ENCODE measurements at places on chromosomes 2 and 18. TPM values are rescaled to one million over a fixed set of nuclear protein-coding genes. Genes with fewer than 3 reads are reported as not detected.

HOXD11 gene
- not detected for polyA plus RNA-seq

- DNase-seq = no peak
Measured at GRCh38 chr2:12335131-12335530, 381.6 kb upstream of the TRIB2 start.

DNA sequence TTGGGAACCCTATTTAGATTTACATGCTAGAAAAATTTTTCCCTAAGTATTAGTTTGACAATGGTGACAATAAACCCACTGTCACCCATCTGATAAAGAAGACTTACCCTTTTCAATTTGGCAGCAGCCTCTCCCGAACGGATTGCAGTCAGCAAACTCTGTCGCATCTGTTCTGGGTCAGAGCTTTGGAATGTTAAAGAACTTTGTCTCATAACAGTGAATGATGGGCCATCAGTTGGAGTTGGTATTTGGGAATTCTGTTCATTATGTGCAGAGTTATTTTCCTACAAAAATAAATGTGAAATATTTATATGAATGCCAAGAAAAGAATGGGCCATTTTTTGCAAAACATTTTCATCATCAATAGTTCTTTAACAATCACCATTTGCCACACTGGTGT lies 70.8 kb upstream of the GRB14 start:
- no peak for DNase-seq

- no peak for DNase-seq
Measured at GRCh38 chr2:58215429-58215828, 25.7 kb downstream of the FANCL start.

DNA sequence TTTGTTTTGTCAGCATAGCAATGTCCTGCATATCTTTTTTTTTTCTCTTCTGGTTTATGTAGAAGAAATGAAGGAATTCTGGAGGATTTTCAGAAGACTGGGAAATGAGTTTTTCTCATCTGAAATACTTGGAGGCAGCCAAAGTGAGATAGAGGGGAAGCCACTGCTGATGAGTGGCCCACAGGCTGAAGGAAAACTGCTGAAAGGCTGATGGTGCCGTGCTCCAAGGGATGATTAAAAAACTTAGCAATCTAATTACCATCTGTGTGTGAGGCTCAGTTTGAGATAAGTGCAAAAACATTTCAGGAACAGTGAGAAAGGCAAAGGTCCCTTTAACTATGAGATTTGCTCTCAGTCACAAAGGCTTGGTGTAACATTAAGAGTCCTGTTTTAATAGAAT lies 98.5 kb downstream of the EVA1A start:
- DNase-seq = no peak

HOXD12 gene
- polyA plus RNA-seq = not detected

LYG1 gene
- 2.9 TPM for polyA plus RNA-seq

STK11IP gene
- polyA plus RNA-seq = 43.8 TPM

DNA sequence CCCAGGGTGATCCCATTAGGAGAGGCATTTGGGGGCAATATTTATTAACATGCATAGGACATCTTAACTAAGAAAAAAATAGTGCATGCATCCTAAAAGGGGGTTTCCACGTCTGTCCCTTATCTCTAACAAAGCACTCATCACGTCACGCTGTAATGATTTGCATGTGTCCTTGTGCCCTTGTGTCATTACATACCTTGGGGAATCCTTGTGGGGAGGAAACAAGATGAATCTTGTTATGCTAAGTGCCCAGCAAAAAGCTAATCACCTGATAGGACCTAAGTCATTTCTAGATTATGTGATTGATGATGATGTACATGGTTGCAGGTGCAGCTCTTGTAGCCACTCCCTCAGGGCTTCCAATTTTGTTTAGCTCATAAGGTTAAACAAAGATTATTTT lies 250.9 kb downstream of the FBXO15 start:
- DNase-seq = no peak

DNA sequence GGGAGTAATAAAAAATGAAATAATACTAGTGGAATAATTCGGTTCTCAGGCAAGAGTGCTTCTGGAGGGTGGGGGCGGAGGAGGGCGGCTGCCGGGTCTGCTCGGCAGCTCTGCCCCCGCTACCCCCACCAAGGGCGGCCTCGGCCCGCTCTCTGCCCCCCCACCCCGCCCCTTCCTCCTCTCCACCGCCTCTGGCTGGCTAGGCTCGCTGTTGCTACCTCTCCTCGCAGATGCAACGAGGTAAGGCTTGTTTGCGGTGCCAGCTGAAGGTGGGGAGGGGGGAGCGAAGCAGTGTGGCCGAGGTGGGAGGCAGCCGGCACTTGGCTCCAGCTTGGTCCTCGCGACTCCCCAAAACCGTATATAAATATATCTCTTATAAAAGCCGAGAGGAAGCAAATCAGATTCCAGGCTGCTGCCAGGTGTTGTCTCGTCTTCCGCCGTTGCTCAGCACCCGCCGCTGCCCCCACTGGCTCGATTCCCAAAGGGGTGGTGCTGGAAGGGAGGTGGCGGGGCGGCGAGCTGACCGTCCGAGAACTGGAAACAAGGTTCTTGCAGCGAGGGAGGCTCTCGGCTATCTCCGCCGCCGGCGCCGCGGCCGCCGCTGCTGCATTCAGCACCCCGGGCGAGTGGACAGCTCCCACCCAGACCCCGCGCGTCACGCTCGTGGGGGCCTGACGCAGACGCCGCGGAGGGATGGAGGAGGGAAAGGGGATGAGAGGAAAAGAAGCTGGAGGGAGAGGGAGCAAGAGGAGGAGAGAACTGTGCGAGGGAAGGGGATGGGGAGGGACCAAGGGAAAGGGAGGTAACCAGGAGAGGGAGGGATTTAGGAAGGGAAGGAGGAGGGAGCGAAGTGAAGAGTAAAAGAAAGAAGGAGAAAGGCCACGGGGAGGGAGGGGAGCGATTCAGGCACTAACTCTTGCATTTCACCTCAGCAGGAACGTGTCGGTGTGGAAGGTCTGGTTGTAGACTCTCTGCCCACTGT lies at the start of gene MARCHF4:
Gene MARCHF4, minus strand, starts transcription at position 763 of the 982 bp plus-strand sequence. CDS start 2,223 bp downstream, outside the sequence.
- DNase-seq = peak; percentile 74

- no peak for DNase-seq
Measured at GRCh38 chr2:46383784-46384456, 86.7 kb downstream of the EPAS1 start.

DNA sequence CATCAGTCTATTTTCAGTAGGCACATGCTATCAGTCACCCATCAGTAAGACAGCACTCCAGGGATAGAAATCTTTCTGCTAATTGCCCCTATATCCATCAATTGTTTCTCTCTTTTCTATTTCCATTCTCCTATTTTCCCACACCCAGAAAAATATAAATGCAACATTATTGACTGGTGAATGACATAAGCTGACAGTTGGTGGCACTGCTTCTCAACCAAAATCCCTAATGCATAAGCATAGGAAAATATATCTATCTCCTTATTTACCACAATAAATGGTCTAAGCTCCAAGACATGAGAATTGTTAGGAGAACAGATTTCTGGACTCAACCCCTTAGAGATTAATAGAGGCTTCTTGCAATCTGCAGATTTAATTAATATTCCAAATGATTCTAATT lies 64.0 kb upstream of the REG3A start:
- DNase-seq = no peak

SAG gene
- polyA plus RNA-seq = not detected

- DNase-seq = no peak
Measured at GRCh38 chr2:85997017-85997970, 108.4 kb downstream of the POLR1A start.

GRCh38 chr2:85734015-85734414 lies 19.8 kb upstream of the ATOH8 start:
- no peak for DNase-seq

RNF103 gene
- polyA plus RNA-seq = 18.4 TPM

UGT1A10 gene
- polyA plus RNA-seq = not detected

DNA sequence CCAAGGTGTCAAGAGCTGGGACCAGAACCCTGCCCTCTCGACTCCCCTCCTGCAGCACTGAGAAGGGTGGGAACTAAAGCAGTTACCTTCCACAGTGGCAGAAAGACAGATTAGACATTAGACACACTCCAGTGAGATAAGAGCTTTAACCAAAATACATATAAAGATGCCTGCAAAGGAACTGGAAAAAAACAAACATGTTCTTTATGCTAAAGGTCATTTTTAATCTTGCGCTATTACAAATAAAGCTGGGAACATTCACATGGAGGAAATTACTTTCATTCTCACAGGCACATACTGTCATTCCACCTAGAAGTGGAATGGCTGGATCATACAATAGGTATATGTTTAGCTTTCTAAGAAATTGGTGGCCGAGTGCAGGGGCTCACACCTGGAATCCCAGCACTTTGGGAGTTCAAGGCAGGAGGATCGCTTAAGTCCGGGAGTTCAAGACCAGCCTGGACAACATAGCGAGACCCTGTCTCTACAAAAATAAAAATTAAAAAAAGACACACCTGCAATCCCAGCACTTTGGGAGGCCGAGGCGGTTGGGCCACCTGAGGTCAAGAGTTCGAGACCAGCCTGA lies 41.9 kb downstream of the C2orf76 start:
- no peak for DNase-seq

DNA sequence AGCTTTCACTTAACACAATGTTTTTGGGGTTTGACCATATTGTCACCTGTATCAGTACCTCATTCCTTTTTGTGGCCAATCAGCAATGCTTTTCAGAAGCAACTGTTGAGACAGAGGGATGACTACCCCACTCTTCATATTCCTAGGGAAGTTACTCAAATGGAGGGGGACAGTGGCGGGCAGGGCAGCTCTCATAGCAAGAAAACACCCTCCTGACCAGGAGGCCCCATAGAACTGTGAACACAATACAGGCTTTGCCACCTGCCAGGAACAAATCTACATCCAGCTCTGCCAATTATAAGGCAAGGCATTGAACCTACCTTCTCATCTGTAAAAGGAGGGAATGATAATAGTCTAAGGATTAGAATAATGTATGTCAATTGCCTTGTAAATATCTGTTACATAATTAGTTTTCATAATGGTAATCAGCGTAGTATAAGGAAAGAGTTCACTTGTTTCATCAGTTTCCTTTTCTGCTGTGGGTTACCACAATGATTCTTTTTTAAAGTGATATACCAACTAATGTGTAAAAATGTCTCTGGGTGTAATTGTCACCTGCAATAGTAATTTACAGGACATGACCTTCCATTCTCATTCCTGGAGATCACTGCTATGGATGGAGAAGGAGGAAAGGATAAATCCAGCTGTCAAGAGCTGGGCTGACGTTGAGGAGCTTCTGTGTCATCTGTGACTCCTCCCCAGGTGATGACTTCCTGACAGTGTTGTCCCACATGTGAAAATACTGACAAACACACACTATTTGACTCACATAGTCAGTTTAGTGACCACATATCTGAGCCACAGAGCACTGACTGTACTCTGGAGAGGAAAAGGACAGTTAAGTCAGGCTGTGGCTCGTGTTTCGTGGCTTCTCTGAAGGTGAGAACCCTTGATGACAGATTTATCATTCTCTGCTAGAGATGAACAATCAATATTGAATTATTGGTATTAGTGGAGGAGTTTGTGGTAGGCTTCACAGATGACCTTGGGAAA lies 13.5 kb downstream of the ALPK2 start:
- DNase-seq = no peak

DNA sequence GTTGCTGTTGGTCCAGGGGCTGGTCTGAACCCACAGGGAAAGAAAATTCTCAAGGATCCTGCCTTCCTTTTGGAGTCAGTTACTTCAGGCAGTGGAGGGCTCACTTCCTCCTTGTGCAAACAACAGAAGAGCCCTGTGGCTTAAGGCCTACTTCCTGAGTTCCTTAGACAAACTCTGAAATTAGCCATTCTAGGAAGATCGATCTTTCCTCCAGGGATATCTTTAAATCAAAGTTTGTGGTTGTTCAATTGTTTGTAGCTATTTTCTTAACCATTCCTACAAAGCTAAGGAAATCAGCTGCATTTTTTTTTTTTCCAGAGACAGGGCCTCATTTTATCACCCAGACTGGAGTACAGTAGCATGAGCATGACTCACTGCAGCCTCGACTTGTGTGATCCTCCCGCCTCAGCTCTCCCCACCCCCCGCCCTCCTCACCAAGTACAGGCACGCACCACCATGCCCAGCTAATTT lies 156.0 kb downstream of the TANC1 start:
- DNase-seq = no peak

- no peak for DNase-seq
Measured at GRCh38 chr2:176508984-176509740, 239.9 kb downstream of the MTX2 start.

DNA sequence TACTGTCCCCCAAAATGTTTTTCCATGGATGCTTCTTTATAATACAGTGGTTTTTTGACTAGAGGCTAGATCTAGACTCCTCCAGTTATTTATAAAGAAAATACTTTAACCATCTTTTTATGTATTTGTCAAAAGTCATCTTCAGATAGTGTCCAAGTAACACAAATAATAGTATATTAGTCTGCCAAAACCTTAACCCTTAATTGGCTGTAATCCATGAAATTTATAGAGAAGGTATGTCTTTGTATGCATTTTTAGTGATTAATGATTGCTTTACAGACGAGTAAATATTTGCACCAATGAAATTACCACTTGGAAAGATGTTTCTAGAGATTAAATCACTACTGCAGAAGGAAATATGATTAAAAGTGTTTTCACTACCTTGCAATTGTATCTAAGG lies 451.8 kb upstream of the NRXN1 start:
- DNase-seq = no peak

HRH4 gene
- not detected for polyA plus RNA-seq

EFEMP1 gene
- polyA plus RNA-seq = 25.7 TPM

FOXD4L1 gene
- polyA plus RNA-seq = 0.19 TPM

GRCh38 chr2:161124201-161124600 lies 36.0 kb upstream of the TANK start:
- no peak for DNase-seq

- no peak for DNase-seq
Measured at GRCh38 chr2:6982934-6983589, 65.8 kb downstream of the RNF144A start.

DNA sequence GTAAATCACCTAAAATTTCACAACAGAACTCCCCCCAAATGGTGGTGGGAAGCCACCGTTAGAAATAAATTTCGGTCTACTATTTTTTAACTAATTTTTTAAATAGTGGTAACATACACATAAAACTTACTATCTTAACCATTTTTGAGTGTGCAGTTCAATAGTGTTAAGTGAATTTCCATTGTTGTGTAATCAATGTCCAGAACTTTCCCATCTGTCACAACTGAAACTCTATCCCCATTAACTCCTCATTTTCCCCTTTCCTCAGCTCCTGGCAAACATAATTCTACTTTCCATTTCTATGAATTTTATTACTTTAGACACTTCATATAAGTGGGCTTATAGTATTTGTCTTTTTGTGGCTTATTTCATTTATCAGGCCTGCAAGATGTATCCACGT lies 34.1 kb upstream of the HNMT start:
- no peak for DNase-seq

DNA sequence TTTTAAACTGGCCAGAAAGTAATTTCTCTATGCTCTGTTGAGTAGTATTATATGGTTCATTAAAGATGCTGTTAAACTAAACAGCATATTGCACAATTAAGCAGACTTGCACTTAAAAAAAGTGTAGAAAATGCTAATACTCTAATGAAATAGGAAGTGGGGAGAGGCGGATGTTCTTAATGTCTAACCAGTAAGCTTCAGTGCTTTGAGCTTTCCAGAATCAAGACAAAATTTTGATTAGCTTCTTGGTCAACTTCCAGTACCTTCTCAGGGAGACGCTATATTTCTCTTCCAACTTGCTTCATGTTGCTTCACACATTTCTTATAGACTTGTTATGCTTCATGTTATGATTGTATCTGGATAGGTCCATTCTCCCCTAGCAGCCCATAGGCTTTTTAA lies 89.1 kb downstream of the MAP2 start:
- DNase-seq = no peak

All from pancreas (tissue), 10 donors.